ENCODE measurements at places on chromosomes 11 and 22.

- DNase-seq = no peak
Observed at GRCh38 chr22:18978506-18978905, 42.4 kb upstream of the PRODH start.

- no peak for DNase-seq
Observed at GRCh38 chr11:86243396-86243795, 1.2 kb upstream of the EED start.

- DNase-seq = no peak
Observed at GRCh38 chr11:119691020-119691666, 37.9 kb downstream of the NECTIN1 start.

DNA sequence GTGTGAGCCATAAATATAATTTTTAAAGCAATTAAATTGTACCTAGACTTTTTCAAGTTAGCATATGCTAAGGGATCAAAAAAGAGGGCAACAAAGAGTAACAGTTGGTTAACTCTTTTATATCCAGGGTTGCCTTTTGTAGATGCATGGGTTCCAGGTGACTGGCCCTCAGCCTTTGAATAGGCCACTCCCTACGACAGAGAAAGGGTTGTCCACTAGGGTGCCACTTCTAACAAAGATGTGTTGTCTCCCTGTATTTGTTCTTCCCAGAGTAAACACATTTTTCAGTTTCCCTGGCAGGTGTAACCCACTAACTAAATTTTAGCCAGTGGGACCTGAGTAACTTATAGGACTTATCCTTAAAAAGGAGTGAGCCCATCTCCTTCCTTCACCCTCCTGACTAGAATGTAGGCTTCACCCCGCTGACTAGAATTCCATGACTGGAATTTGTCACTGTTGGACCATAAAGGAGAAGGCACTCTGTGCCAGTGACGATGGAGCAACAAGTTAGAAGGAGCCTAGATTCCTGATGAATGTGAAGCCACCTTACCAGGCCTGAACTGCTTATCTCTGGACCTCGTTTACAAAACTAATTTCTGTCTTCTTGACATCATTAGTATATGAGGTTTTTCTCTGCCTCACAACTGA is 16.6 kb downstream of the TUG1 start:
- DNase-seq = no peak

DNA sequence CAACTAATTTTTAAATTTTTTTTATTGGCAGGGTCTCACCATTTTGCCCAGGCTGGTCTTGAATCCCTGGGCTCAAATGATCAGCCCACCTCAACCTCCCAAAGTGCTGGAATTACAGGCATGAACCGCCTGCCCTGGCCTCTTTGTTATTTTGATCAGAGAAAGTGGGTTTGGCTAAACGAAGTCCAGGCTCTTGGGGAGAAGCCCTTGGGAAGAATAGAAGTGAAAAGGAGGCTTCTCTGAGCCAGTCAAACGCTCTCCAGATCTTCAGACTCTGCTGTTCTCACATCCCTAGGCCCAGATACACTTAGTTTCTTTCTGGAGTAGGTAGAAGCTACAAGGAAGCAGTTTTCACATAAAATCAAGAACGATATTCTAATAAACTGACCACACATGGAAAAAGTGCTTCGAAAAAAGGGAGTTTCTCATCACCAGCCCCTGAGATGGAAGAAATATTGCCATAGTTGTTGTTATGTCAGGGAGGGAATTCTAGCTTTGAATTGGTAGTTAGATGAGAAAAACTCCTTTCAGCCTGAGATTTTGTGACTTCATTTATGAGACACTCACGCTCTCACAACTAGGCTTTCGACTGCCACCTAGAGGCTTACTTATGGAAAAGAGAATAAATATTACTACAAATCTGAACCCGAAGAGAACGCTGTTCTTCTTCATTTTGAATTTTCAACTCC is 41.7 kb upstream of the AQP11 start:
- peak; percentile 32 for DNase-seq

DNA sequence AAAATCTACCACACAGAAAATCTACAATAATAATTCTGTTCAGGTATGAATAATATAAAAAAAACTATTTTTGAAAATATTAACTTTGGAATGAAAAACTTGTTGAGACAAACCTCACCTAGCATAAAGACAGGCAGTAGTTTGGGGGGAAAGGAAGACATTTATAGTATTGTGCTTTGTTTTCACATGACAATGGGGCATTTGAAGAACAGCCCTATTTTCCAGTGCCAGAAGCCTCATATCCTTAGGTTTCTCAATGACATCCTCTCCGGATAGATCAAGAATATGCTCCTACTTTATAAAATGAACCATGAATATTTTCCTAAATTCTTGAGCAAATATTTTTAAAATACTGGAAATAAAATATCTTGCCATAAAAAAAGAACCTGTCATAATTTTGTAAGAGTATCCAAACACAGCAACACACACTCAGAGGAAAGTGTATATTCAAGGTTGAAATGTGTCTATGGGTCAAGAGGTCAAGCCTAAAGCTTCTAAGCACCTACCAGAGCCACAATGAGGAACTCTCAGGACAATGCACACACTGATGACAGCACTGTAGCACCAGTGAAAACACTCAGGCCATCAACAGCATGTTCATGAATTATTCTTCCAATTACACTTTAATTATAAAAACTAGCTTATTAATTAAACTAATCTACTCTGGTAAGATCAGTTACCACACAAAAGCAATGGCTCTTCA is 68.7 kb downstream of the MRTFA start:
- no peak for DNase-seq

DNA sequence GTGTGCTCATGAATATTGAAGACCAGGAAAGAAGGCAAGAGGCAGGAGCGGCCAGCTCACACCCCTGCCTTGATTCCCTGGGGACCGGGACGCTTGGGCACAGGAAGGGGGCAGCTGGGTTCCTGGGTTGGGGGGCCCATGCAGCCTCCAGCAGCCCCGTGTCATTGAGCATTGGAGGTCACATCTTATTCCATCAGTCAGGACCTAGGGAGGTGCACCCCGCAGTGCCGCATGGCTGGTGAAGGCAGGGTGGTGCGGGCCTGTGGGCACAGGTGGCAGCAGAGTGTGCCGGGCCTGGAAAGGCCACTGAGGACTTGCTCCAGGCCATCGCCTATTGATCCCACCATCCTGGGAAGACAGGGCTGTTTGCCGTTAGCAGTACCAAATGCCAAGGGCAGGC is 116.3 kb upstream of the NECTIN1 start:
- DNase-seq = no peak

- DNase-seq = no peak
Observed at GRCh38 chr11:15780837-15781236, 575.5 kb downstream of the SOX6 start.

- no peak for DNase-seq
Observed at GRCh38 chr22:38190581-38190980, 9.0 kb upstream of the PLA2G6 start.

DNA sequence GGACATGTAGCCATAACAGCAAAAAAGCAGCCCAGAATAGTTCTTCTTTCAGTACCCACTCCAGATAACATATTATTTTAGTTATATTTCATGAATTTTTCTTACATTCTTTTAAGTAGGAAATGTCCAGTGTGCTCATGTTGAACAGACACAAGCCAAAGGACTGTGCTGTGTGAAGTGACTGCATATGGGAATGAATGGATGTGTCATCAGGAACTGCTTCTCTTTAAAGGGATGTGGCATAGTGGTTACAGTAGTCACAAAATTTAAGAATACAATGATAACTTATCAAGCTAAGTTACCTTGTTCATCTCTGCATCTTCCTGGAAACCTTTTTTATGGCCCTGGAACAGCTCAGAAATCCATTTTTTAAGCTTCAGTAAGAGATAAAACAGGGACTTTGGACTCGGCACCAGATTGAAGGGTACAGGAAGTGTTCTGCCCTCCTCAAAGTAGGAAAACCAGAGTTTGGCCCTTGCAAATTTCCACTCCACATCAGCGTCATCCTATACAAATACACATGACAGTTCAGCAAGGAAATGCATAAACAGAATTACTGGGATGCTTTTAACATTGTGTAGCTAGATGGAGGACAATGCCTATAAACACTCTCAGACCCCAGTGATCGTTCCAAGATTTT is 112.8 kb downstream of the TRPC6 start:
- DNase-seq = no peak

DNA sequence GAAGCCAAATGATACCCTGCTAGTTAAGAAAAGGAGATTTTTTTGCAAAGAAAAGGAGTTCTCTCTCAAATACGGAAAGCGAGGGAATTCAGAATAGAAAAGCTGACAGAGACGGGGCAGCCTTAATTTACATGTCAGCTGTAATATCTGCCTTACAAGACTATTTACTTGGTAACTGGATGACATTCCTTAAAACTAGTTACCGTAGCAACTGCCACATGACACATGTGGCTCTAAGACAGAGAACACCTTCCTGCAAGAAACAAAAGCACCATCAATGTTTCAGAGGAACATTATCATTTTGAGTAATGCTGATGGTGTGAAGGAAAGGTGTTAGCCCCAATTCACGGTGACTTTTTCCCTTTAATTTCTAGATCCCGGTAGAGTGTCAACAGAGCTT is 222.1 kb downstream of the LRRC4C start:
- no peak for DNase-seq

DNA sequence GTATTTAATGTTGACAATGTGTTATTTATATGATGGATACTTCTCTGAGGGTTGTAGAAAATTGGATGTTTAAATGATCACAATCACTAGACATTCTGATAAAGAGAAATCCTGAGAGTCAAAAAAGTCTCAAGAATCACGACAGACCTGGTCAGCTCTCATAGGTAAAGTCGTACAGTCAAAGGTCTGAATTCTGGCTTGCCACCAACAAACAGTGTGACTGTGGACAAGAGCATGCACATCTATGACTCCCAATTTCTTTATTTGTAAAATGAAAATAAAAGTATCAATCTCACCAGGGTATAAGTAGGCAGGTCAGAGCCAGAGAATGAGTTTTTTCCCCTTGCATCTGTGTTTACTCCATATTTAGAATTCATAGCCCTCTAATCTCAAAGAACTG is 556.7 kb downstream of the FAM181B start:
- DNase-seq = no peak

DNA sequence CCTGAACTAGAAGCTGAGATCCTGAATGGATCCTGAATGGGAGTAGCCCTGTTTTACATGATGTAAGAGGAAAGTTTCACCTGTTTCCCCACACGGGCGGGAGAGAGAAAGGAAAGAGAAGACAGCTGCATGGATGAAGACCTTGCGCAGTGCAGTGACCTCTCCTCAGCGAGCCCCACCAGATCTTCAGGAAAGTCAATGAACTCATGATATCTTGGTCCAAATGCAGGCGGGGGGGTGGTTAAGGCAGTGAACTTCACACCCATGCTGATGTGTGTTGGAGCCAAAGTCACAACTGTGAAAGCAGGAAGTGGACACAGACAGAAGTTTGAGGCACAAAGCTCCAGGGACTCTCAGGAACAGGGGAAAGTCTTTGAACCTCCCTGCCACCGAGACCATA is 8.6 kb upstream of the FJX1 start:
- no peak for DNase-seq

GRCh38 chr22:22195265-22196017 is 49.1 kb upstream of the VPREB1 start:
- DNase-seq = peak; percentile 93

- no peak for DNase-seq
Observed at GRCh38 chr11:8527939-8528338, 66.1 kb downstream of the STK33 start.

- DNase-seq = no peak
Observed at GRCh38 chr22:31812977-31813605, 59.3 kb downstream of the DEPDC5 start.

DNA sequence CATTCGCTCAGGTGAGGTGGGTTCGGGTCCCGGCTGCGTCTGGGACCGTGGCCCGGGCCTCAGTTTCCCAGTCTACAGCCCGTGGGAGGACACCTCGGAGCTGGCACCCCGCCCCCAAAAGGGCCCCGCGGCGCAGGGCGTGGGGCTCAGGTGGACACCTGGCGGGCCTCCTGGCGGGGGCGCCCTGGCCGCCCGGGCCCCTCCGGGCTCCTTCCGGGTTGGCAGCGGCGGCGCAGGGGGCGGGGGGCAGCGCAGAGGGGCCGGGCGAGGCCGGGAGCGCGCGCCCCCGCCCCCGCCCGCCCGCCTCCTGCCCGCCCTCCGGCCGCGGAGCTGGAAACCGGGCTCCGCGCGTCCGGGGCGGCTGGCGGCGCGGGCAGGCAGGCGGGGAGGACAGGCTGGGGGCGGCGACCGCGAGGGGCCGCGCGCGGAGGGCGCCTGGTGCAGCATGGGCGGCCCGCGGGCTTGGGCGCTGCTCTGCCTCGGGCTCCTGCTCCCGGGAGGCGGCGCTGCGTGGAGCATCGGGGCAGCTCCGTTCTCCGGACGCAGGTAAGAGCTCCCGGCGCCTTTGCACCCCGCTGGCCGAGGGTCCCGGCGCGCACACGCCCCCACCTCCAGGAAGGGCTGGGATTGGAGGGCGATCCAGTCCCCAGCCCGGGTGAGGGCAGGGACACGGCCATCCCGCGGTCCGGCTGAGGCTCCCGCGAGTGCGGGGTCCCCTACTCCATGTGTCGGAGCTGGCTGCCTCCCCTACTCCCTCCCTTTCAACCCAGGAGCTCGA is at the start of gene EMID1:
TSS of gene EMID1 (plus strand) at position 303 of the 778 bp plus-strand sequence. CDS start at position 446, 143 bp downstream.
- no peak for DNase-seq

DNA sequence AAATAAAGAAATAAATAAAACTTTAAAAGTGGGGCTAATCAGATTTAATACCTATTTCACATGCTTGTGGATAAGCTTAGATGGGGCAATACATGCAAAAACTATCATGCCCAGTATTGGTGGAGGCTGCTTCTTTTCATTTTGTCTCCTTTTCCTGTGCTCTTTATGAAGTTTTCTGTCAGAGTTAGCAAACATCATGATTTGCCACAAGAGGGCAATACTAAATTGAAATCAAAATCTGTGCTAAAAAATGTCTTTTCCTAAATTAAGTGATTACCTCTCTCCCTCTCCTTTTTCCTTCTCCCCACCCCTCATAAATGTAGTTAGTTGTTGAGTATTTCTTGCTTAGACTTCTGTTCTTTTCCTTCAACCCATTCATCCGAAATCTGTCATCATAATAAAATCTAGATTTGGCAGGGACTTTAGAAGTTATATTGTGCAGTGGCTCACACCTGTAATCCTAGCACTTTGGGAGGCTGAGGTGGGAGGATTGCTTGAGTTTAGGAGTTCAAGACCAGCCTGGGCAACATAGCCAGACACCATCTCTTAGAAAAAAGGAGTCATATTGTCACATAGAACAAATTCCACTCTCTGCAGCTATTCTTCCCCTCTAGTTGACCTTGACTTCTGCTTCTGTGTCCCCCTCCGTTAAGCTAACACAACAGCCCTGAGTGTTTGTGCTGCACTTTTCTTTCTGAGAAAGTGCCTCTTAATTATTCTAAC is 4.7 kb upstream of the ARHGAP42 start:
- no peak for DNase-seq

DNA sequence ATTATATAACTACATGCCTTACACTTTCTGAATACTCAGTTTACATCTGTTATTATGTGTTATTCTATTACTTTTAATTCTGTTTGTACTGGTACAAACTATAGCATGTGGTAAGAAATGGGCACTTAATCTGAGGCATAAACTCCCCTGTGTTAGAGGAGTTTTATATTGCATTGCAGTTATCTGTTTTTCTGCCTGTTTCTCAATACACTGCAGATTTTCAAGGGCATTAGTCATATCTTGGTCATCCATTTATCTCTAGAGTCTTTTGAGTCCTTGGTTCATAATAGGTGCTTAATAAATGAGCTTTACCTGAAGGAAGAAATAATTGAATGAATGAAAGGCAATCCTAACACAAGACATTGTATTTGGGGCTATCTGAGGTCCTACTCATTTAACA is 182.9 kb upstream of the CTSC start:
- DNase-seq = no peak

GRCh38 chr11:69962152-69962551 is 116.0 kb upstream of the ANO1 start:
- DNase-seq = no peak
